NCI-H1105 (cell line): ENCODE measurements at places on chromosomes 7 and 10.

- DNase-seq: no peak
Measured at GRCh38 chr10:103748020-103748419, 107.4 kb downstream of the SH3PXD2A start.

DNA sequence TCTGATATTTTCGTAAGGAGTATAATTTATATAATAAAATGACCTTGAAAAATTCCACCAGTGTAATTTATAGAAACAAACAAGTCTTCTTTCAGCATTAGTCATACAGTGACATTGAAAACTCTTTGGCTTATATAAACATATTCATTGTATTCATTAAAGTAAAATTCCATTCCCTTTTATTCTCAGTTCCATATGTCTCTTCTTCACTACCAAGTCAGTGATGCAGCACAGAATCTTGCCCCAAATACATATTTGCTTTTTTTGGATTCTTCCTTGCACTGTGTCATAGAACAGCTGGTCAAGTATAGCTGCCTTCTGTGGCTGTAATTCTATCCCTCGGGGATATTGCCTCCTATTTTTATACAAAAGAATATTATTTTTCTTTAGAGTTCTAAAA is 884.5 kb upstream of the POT1 start:
- DNase-seq: no peak

DNA sequence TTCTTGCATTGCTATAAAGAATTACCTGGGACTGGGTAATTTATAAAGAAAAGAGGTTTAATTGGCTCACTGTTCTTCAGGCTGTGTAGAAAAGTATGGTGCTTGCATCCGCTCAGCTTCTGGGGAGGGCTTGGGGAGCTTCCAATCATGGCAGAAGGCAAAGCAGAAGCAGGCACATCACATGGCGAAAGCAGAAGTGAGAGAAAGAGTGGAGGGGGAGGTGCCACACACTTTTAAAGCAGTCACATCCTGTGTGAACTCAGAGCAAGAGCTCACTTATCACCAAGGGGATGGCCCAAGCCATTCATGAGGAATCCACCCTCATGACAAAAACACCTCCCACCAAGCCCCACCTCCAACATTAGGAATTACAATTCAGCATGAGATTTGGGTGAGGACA is 303.5 kb downstream of the OTUD1 start:
- no peak for DNase-seq

DNA sequence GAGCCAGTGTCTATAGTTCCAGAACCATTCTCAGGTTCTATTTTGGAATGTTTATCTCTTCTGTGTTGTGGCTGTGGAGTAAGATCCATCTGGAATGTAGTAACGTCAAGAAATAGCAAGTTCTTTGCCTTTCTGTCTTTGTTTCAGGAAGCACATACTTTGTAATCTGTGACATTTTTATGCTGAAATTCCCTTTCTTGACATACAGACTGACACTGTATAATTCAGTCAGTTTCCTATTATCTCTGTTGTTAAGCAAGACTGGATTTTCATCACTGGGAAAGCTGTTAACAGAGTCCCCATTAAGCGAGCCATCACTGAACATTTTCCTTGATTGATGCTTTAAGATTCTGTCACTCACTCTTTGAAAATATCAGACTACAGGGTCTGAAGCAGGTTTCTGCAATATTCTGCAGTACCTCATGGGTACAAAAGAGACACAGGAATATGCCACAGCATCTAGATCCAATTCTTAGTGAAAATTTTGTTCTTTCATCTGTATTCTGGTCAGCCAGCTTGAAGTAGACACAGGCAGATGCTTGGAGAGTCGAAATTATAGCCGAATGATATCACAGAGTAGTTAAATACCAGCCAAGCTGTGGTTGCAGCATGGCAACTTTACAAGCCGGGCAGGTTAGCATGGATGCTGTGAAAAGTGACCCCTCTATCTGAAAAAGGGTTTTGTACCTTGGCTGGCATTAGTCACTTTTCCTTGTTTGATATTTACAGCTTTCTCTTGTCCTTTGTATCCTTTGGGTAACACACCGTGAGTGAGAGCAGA is 62.6 kb downstream of the CACNB2 start:
- no peak for DNase-seq

GRCh38 chr10:64334084-64334483 is 812.9 kb downstream of the REEP3 start:
- DNase-seq: no peak

DNA sequence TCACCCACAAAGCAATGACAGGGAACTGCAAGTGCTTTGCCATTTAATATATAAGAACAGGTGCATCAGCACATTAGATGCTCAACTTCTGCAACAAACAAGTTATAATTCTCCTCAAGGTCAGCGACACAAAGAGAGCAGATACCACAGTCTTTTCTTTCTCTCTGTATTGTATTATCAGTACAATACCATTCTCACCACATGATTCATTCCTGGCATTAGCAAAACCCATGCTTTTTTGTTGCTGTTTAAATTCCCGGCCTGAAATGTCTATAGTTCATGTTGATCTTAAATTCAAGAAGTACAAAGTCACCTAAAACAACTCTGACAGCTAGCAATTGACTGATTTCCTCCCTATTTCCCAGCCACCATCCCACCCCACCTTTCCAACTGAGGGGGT is 111.8 kb upstream of the FEZF1 start:
- no peak for DNase-seq

GRCh38 chr7:3495530-3495929 is 194.5 kb downstream of the SDK1 start:
- no peak for DNase-seq

DNA sequence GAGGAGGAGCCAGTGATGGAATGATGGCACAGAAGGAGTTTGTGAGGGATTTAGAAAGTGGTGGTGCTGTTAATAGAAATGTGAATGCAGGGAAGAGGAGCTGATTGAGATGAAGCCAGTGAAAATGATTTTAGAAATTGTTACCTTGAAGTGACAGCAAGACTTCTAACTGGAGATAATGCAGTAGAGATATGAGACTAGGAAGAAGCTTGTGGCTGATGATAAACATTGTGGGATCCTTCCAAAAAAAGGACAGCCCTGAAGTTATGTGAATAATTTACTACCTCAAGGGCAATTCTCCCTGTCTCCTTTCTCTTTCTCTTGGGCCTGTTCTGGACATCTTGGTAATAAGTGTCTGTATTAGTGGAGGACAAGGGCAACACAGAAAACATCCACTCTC is 138.6 kb downstream of the LSMEM1 start:
- no peak for DNase-seq

- DNase-seq: no peak
Measured at GRCh38 chr10:123518765-123519164, 147.4 kb upstream of the GPR26 start.

DNA sequence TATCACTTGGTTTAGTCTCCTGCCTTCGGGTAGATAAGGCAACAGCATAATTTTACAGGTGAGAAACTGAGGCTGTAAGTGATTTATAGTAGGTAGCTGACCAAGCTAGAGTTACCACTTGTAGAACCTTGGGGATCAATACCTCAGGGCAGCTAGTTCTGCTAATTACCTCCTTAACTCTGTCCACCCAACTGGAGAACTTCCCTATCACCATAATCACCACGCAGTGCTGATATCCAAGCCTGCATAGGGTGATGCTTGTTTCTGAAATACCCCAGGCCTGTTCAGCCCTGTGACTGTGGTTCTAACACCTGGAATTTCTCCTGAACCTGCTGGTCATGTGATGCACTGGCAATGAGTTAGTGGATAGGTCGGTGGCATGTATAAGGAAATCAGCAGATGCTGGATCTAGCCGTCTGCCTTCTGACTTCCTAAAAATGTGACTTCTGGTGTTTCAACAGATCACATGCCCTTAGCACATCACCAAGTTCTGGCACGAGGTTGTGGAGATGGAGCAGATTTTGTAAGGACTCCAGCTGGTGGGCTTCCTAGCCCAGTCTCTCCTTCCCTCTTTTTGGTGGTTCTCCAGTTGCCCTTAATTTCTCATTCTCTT is 15.3 kb downstream of the PLAU start:
- DNase-seq: no peak

DNA sequence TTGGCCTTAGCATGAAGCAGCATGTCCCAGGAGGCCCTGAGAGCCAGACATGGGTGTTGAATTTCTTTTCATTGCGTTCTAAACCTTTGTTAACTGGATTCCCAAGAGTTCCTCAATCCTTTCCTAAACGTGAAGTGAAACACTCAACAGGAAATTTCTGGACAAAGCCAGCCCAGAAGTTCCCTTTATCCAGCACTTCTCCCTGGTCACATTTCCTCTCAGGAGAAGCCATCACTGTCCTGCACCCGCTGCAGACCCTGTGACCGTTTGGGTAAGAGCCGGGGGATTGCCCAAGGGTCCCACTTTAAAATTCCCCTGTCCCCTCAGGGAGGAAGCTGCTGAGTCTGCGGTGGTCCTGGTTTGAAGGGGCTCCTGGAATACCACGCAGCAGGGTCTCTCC is 88.0 kb upstream of the ZPBP start:
- no peak for DNase-seq

- DNase-seq: no peak
Measured at GRCh38 chr10:93198401-93199131, 124.9 kb downstream of the CYP26A1 start.

DNA sequence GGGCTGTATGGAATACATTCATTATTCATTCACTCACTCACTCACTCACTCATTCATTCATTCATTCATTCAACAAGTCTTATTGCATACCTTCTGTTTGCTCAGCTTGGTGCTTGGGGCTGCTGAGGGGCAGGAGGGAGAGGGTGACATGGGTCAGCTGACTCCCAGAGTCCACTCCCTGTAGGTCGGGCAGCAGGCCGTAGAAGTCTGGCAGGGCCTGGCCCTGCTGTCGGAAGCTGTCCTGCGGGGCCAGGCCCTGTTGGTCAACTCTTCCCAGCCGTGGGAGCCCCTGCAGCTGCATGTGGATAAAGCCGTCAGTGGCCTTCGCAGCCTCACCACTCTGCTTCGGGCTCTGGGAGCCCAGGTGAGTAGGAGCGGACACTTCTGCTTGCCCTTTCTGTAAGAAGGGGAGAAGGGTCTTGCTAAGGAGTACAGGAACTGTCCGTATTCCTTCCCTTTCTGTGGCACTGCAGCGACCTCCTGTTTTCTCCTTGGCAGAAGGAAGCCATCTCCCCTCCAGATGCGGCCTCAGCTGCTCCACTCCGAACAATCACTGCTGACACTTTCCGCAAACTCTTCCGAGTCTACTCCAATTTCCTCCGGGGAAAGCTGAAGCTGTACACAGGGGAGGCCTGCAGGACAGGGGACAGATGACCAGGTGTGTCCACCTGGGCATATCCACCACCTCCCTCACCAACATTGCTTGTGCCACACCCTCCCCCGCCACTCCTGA is 2.4 kb downstream of the EPO start:
- no peak for DNase-seq
